ENCODE measurements at places on chromosomes 6 and 20.

- DNase-seq, result no peak
Observed at GRCh38 chr6:144460327-144461095, 175.4 kb downstream of the UTRN start.

GRCh38 chr20:56826705-56827665 is 197.9 kb downstream of the TFAP2C start:
- DNase-seq, result no peak

DNA sequence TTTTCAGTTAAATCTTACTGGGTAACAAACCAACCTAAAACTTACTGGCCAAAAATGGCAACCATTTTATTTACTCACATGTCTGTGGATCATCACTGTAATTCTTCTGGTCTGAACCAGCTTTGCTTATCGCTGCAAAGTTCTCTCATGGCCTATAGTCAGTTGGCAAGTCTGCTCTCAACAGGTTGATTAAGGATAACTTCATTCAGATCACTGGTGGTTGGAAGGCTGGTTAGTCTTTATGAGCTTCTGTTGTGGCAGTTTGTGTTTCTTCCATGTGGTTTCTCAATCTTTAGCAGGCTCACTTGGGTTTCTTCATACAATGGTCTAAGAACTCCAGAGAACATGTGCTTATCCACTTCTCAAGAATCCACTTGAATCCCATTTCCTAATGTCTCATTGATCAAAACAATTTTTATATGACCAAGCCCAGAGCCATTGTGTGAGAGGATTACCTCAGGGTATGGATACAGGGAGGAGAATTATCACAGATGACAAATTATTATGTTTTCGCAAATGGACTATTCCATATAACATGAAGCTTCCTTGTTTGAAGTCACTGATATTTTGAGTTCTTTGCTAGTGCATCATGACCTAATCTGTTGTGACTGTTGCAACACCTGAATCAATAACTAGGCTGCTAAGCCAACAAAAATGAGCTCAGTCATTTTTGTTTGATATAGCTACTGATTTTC is 155.4 kb upstream of the BMP2 start:
- no peak for DNase-seq

GRCh38 chr20:10453241-10453640 is 18.1 kb downstream of the SLX4IP start:
- no peak for DNase-seq

- no peak for DNase-seq
Observed at GRCh38 chr6:155528335-155528734, 72.7 kb upstream of the NOX3 start.
